ENCODE measurements at places on chromosomes 3 and 15.

DNA sequence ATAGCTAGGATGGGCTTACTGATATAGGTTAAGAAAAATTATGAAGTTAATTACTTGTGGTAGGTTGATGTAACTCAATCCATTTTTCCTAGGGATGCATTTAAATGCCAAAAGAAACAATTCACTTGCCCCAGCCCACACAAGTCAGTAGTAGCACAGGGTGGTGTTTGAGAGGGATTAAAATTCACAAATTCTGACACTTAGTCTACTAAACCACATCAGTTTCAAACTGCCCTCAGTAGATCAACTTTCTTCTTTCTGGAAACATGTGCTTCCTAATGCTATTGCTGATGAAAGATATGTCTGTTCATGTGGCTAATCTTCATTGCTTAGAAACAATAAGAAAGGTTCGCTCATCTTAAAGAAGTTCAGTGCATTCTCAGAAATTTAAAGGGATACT is 160.6 kb downstream of the EPHA3 start:
- DNase-seq = no peak

DNA sequence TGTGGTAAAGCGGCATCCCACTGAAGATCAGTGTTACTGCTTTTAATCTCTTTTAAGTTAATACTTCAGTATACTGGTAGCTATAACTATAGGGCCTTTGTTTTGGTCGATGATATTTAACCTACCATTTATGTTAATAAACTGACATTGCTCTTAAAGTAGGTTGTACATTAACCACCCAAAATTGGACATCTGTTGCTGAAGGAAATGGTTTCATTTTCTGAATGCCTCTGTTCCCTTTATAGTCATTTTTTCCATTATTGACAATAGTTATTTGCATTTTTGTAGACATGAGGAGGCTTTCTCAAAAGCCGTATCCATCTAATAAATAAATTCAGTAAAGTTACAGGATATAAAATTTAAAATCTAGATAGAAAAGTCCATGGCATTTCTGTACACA is 252.4 kb upstream of the UBE2E1 start:
- DNase-seq = no peak

GRCh38 chr3:123467046-123467445 is 18.2 kb upstream of the ADCY5 start:
- DNase-seq = no peak

GRCh38 chr15:72796515-72797337 is 13.2 kb upstream of the ADPGK start:
- peak; percentile 47 for DNase-seq

DNA sequence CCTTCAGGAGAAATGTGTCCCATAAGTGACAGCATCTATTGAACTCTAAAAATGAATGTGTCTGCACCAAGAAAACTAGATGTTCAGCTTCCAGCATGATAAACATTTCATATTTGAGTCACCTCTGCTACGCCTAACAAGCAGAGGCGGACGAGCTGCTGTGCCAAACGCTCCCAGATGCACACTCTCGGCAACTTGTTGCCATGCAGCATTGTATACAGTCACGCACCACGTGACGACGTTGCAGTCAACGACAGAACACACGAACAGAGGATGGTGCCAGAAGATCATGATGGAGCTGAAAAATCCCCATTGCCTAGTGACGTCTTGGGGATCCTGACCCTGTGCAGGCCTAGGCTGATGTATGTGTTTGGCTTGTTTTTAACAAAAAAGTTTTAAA is 137.5 kb downstream of the XXYLT1 start:
- no peak for DNase-seq

- no peak for DNase-seq
These were observed 223.0 kb upstream of the LYSMD4 start for GRCh38 chr15:99956022-99956775.

DNA sequence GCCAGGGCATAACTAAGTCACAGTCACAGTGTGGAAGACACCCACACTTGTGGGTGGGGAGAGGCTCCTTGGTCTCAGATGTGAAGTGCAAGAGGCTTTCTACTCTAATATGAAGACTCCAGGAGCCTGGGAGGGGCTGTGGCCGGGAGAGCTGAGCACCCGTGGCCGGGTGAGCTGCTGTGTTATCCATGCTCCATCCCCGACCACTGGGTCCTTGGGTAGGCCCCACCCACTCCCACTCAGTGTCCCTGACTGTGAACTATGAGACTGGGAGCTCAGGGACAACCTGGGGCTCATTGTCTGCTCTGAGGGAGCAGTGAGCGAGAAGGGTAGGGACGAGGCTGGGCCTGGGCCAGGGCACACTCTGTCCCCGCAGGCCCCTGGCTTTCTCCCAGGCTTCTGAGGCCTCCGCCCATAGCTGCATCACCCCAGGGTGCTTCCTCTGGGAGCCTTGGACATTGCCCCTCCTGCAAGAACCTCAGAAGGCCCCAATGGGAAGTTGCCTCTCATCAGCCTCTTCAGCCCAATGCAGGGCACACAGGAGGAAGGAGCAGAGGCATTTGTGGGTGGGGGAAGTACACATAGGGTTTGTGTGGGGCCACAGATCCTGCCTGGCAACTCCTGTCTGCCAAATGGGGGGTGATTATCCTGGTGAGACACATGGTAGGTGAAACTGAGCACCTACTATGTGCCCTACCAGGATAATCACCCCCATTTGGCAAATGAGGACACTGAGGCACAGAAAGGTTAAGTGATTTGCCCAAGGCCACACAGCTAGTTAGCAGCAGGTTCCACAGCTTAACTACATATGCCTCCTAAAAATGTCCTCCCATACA is 2.4 kb downstream of the ANPEP start:
- DNase-seq = no peak

DNA sequence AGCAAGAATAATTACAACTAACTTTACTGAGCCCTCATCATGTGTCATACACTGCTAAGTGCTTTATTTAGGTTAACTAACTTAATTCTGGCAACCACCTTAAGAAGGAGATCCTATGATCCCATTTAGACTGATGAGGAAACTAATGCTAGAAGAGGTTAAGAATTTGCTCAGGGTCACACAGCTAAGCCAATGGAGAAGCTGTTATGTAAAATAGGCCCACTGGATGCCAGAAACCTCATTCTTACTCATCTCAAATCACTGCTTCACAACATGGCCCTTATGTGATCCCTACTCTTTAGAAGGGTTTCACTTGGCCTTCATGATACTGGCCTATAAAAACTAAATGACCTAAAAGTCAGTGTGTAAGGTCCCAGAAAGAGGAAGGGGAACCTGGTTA is 41.2 kb downstream of the IMPG2 start:
- no peak for DNase-seq

GRCh38 chr15:100030586-100031229 is 297.5 kb upstream of the LYSMD4 start:
- no peak for DNase-seq

GRCh38 chr15:52329987-52330386 is 34.4 kb upstream of the MYO5C start:
- no peak for DNase-seq

DNA sequence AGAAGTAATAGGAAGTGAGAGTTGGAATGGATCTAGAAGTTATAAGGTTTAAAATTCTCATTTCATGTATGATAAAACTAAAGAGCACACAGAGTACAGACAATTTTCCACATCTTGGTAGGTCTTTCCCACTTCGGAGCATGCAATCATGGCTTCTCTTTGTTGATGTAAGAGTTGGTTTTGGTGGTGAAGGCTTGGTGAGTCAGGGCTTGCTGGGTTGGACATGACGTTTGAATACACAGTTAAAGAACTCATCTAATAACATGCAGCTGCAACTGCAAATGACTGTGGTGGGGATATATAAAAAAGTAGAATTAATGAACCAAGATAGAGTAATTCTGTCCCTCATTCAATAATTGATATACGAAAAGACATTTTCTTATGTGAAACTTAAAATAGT is 39.5 kb upstream of the GRM7 start:
- DNase-seq = no peak

DNA sequence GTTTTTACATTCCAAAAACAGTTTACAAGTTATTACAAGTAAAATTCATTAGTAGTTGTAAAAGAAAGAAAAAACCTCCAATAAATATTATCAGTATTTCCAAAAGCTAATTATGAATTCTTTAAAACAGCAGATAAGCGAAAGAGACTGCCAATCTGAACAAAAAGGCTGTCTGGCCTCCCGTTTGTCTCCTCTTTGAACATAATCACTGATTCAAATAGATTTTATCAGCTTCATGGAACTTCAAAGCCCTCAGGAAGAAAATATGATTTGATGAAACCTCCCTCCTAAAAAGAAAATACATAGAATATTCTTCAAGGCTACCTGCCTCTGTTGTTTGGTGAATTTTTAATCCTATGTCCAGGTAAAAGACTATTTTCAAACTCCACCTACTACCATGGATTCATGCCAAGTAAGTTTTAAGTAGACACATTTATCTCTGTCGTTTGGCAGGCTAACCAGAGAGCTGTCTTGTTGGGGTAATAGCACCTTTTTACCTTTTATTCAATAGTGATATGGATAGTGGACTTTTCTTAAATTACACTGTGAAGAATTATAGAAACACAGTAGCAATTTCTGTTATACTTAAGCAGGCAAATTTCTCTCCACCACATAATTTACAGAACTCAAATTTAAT is 35.0 kb downstream of the SATB1 start:
- no peak for DNase-seq

DNA sequence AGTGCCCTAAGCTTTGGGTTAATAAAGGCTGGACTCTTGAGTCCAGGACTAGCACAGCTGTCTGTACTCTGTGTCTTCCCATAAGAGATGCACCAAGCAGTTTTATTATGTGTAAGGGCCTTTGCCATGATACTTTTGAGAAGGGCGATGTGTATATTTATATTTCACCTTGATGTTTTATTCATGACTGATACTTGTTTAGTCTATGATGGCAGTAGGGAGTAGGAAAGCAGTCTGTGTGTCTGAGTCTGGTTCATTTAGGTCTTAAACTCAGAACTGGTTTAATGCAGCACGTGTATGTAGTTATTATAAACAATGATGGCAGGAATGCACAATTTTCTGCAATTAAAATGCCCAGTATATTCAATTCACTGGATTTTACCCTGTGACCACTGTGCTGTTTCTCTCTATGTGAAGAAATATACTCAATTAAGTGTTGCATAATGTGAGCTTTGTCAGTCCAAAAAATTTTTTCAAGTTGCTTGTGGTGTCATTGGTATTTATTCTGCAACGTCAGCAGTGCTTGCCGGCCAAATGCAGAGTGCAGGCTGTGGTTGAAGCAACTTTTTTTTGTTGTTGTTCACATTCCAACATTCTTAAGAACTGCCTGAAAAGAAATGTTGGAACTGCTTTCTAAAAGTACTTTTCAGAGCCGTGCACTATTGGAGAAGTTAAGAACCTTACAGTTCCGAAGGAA is 423.7 kb upstream of the SEMA6D start:
- DNase-seq = no peak

- peak; percentile 69 for DNase-seq
These were observed at the start of gene SHISA5 for GRCh38 chr3:48504051-48504946. Gene SHISA5, minus strand, starts transcription at chr3:48504174. Its CDS starts 80 bp downstream, at chr3:48504094.
